Left renal pelvis (tissue), 4 donors: ENCODE measurements at places on chromosomes 2 and 18.

- no peak for DNase-seq
Observed at GRCh38 chr2:46181789-46182530, 115.2 kb upstream of the EPAS1 start.

- no peak for DNase-seq
Observed at GRCh38 chr2:83596592-83597282, 862.3 kb downstream of the SUCLG1 start.

DNA sequence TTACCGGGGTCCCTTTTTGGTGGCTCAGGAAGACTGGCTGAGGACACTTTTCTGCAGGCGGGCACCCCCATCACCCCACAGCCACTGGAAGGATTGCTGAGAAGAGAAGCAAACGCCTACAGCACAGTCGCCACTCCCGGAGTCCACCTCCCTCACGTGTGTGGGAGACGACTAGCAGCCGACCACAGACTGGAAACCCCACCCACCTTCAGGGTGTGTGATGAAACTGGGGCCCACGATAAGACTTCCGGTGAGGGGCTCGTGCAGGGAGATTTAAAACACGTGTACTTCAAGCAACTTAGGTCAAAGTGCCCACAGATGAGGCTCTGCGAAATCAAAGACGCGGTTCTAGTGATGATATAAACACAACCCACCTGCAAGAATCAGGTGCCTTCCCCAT, 26.3 kb downstream of the MBP start:
- DNase-seq = no peak

- no peak for DNase-seq
Observed at GRCh38 chr2:201983174-201983573, 50.5 kb upstream of the FZD7 start.

DNA sequence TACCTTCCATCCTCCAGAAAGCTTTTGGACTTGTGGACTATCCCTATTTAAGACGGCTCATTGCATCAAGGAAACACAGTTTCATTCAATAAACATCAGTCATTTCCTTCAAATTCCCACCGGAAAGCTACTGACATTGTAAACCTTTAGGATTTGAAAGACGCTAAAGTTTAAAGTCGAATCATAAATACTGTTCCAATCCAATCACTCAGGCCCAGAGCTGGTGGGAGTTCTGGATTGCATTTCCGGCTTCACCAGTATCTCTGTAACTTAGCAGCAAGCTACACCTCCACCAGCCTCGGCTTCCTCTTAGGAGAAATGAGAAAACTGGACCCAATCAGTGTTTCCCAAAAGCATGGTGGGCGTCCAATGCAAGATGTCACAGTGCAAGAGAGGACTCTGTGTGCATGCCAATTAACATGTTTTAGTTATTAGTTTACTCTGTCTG, 1.6 kb downstream of the WDFY1 start:
- DNase-seq = no peak

DNA sequence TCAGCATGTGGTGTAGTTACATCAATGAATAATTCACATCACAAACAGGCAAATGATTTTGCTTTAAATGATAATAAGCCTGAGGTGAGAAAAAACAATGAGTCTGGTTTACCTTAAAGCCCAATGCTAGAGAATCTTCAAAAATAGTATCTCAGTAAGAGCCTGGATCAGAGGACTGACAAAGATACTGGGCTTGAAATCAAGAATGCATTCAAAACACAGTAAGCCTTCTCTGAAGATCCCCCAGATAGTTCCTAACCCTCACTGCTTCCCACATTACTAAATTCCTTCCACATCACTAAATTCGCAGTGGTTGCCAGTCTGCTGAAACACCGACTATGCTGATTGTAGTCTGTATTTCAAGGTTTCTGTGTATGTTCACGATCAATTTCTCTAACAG, 514.9 kb downstream of the SUCLG1 start:
- no peak for DNase-seq

DNA sequence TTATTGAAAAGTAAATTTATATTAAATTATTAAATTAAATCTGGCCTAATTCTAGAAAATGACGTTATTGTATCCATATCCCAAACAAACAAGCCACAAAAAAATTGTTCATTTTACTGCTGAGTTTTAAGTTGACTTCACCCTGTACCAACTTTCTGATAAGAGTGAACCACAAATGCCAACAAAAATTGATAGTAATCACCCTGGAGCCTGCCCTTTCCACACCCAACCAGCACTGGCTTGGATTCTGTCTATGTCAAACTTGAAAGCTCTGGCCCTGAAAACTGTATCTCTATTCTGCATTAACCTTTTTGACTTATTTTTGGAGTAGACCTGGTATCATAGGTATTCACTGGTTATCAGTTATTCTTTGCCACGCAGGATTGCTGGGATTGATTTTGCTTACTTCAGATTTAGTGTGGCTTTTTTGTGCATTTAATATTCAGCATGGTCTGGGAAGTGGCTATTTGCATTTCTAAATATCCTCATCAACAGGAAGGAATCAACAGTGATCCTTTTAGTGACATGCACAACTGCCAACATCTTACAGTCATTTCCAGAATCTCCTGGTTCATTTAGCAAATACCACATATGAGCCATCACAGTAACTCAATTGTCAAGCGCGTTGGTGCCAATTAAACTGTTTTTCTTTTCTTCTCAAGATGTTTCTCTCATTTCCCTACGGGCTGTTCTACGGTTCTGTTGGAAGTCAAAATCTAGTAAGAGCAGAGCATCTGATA, 11.4 kb upstream of the SRBD1 start:
- DNase-seq = no peak

DNA sequence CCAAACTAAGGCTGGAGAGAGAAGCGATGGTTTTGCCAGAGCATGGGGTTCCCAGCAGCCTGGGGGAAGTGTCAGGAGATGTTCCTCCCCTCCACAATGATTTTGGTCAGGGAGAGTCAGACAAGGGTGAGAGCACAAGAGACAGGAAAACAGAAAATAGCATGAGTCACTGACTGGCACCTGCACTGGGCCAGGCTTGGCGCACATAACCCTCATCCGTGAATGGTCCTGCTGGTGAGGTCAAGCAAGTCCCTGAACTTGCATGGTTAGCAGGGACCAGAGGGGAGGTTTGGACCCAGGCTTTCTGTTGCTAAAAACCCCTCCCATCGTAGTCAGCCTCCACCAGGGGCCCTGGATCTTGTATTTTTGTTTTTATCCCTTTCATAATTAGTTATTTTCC, 174.5 kb upstream of the MYT1L start:
- DNase-seq = no peak

DNA sequence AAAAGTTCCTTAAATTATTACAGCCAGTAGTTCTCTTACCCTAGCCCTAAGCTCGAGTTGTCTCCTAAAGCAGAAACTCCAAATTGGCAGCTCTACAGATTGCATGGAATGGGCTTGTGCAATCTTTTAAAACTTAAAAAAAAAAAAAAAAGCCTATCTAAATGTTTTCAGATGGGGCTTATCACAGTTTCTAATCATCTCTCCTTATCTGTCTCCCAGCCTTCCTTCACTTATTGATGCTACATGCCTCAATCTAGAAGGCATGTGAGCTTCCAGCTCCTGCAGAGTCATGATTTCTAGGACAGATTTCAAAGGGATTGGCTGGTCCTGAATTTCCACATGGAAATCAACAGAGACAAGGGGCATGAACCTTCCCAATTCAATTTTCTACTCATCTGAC, 33.1 kb upstream of the PELI1 start:
- no peak for DNase-seq

- no peak for DNase-seq
Observed at GRCh38 chr2:191209340-191209739, 35.9 kb upstream of the MYO1B start.

DNA sequence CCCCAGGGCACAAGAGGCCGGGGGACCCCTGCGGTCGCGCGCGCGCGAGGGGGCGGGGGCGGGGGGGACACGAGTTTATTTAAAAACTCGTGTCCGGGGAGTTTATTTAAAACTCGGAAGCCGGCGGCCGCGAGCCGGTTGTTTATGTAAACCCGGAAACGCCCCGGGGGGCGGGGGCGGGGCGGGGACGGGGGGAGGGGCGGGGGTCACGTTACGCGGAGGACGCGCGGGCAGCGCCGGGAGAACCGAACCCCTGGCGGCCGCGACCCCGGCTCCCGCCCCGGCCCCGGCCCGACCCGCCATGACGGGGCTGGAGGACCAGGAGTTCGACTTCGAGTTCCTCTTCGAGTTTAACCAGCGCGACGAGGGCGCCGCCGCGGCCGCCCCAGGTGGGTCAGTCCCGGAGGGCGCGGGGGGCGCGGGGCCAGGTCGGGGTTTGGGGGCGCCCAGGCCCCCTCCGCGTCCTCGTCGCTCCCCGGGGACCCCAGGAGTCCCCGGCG, 4.4 kb downstream of the NFATC1 start:
- no peak for DNase-seq
